ENCODE measurements at places on chromosomes 11 and 22.

DNA sequence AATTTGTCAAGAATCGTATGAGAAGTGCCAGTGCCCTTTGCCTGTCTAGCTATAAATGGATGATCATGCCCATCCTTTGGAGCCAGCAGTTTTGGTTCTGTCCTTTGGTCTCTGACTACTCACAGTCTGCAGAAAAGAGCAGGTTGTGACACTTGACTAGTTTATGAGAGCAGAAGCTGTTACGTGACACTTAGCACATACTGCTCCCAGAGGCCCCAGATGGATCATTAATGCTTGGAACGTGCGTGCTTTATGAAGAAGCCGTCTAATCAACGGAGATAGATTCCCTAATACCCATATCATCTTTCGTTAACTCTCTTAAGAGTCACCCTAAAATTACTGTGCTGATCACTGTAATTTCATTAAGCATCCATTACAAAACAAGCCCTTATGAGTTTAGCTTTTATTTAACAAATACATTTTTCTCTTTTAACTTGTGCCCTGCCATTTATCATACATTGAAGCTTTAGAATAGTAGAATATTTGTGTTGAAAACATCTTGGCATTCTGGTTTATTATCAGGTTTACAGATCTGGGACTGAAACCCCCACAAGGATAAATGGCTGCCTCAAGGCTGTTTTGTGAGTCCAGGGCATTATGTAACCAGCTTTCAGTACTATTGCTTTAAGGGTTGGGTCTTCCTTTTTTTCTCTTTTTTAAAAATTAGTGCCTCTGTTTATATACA, 47.0 kb upstream of the ADORA2A start:
- DNase-seq = no peak

DNA sequence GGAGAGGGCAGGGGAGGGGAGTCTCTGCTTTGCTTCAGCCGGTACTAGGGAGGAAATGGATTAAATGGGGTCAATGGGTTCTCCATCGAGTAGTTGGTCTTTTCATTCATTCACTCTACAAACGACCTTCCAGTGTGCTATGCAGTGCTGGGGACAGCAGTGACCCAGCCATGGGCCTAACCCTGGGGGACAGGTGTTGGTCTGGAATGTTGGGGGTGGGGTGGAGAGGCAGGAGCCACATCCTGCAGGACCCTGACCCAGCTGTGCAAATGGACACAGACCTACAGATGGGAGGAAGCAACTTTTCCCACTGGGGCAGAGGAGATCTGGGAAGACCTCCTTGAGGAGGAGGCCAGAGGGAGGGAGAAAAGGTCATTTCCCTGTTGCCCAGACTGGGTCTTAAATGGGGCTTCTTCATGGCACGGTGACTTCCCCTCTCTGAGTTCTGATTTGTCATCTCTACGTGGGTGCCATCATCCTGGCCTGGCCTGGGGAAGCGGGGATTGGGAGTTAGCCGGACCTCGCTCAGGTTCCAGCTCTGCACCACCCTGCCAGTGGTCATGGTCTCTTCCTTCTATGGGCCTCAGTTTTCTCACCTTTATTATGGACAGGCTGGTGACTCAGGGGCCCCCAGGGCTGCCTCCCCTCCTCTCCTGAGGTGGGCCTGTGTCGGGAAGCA, 2.0 kb downstream of the CYTH4 start:
- DNase-seq = no peak

- DNase-seq = peak; percentile 47
These were observed 3.0 kb upstream of the GTSE1 start for GRCh38 chr22:46293577-46294260.

GRCh38 chr11:123448823-123449222, 18.8 kb downstream of the GRAMD1B start:
- no peak for DNase-seq

DNA sequence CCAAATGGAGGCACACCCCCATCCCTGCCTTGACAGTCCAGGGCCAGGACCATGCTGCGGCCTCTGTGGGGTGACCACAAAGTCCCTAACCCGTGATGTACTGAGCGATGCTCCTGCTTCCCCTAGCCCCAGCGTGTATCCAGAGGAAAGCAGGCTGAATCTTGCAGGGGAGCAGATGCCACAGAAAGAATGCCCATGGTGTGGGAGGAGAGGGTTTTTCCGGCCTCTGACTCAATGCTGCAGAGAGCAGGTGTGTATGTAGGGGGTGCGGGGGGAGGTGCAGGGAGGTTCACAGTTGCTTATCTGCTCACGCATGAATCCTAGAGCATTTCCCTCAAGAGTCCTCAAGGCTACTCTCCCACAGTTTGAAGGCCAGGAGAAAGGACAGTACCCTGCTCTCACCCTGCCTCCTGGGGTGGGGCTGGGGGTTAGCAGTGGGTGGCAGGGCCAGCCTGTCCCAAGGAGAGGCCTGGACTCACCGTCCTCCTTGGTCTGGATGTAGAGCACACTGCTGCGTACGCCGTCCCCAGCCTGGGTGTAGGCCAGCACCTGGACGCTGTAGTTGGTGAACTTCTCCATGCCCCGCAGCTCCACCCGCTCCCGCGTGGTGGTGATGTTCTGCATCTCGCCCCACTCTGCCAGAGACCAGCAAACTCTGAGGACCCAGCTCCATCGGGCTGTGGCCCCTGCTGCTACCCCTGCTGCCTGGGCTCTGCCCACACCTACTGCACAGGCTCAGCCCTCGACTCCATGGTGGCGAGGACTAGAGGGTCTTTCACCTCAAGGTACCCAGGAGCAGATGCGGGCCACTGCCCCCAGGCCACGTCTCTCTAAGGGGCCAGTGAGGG, 130.8 kb downstream of the CEP164 start:
- DNase-seq = peak; percentile 17

- DNase-seq = no peak
These were observed 61.0 kb downstream of the ISX start for GRCh38 chr22:35126993-35127392.

- no peak for DNase-seq
These were observed 28.1 kb upstream of the CHORDC1 start for GRCh38 chr11:90250970-90251369.
